Thoracic aorta endothelial cell (primary cell): ENCODE measurements at places on chromosomes 13 and 19. TPM values are rescaled to one million over a fixed set of nuclear protein-coding genes. Genes with fewer than 3 reads are reported as not detected.

CLEC4G gene
- total RNA-seq: not detected in 2 replicates

URI1 gene
- total RNA-seq: 56.3 and 70.3 TPM in 2 replicates

CATSPERD gene
- total RNA-seq: not detected in 2 replicates

OVOL3 gene
- not detected in 2 replicates for total RNA-seq

C5AR1 gene
- not detected in 2 replicates for total RNA-seq

ZNF701 gene
- 14.9 and 17.3 TPM in 2 replicates for total RNA-seq

CBY2 gene
- total RNA-seq: not detected in 2 replicates

ZNF415 gene
- total RNA-seq: 0.29 and 0.80 TPM in 2 replicates

MZF1 gene
- 14.1 and 14.9 TPM in 2 replicates for total RNA-seq

ZIC5 gene
- 0.07 TPM in 1 of 2 replicates, not detected in the other for total RNA-seq

PLVAP gene
- total RNA-seq: 2.5 and 3.6 TPM in 2 replicates

MAP4K1 gene
- total RNA-seq: 0.53 TPM in 1 of 2 replicates, not detected in the other

ZIK1 gene
- total RNA-seq: 1.4 and 4.4 TPM in 2 replicates

PODNL1 gene
- total RNA-seq: 0.22 and 0.53 TPM in 2 replicates

ZNF560 gene
- 0.07 and 0.27 TPM in 2 replicates for total RNA-seq

B3GNT3 gene
- not detected in 2 replicates for total RNA-seq

KLK12 gene
- total RNA-seq: not detected in 2 replicates

CAPNS1 gene
- total RNA-seq: 241 and 313 TPM in 2 replicates

B3GLCT gene
- total RNA-seq: 17.0 and 17.2 TPM in 2 replicates

RUBCNL gene
- not detected in 2 replicates for total RNA-seq

DNAJC15 gene
- 15.7 and 21.8 TPM in 2 replicates for total RNA-seq

NLRP4 gene
- total RNA-seq: not detected in 2 replicates

RB1 gene
- 71.9 and 73.1 TPM in 2 replicates for total RNA-seq

KLK1 gene
- not detected in 2 replicates for total RNA-seq

REXO1 gene
- total RNA-seq: 24.3 and 31.5 TPM in 2 replicates

DAND5 gene
- not detected in 2 replicates for total RNA-seq

IZUMO2 gene
- not detected in 2 replicates for total RNA-seq

ATP8A2 gene
- 0.07 and 0.13 TPM in 2 replicates for total RNA-seq

UHRF1 gene
- total RNA-seq: 47.7 and 57.4 TPM in 2 replicates

DKKL1 gene
- not detected in 2 replicates for total RNA-seq

TRPM4 gene
- 14.1 and 16.5 TPM in 2 replicates for total RNA-seq

LIPE gene
- 2.9 and 9.6 TPM in 2 replicates for total RNA-seq

ZNF441 gene
- total RNA-seq: 7.2 and 7.6 TPM in 2 replicates

ZNF628 gene
- total RNA-seq: 2.4 and 3.2 TPM in 2 replicates

ADGRE3 gene
- not detected in 2 replicates for total RNA-seq

GJA3 gene
- not detected in 2 replicates for total RNA-seq

DLL3 gene
- 0.43 and 0.66 TPM in 2 replicates for total RNA-seq

KLK6 gene
- 0.14 TPM in 1 of 2 replicates, not detected in the other for total RNA-seq

CLEC11A gene
- total RNA-seq: 5.1 and 8.0 TPM in 2 replicates

KLK14 gene
- total RNA-seq: not detected in 2 replicates

CEACAM4 gene
- total RNA-seq: not detected in 2 replicates

PRR20A gene
- not detected in 2 replicates for total RNA-seq

ZGLP1 gene
- total RNA-seq: 0.27 and 0.79 TPM in 2 replicates

LPAR2 gene
- 0.66 and 1.8 TPM in 2 replicates for total RNA-seq

ZNF99 gene
- not detected in 2 replicates for total RNA-seq

RNF225 gene
- total RNA-seq: 0.14 and 0.27 TPM in 2 replicates

ZSCAN18 gene
- total RNA-seq: 13.9 and 17.6 TPM in 2 replicates

SPACA6 gene
- 7.0 and 8.0 TPM in 2 replicates for total RNA-seq

SARS2 gene
- total RNA-seq: 14.1 and 24.6 TPM in 2 replicates

CIC gene
- 23.9 and 36.1 TPM in 2 replicates for total RNA-seq

IL17D gene
- total RNA-seq: 2.0 and 5.6 TPM in 2 replicates
